ENCODE measurements at places on chromosomes 7 and 10.

GRCh38 chr10:80090121-80090520 is 11.7 kb downstream of the TMEM254 start:
- DNase-seq, result no peak

- no peak for DNase-seq
Observed at GRCh38 chr7:48962821-48963505, 38.6 kb downstream of the CDC14C start.

DNA sequence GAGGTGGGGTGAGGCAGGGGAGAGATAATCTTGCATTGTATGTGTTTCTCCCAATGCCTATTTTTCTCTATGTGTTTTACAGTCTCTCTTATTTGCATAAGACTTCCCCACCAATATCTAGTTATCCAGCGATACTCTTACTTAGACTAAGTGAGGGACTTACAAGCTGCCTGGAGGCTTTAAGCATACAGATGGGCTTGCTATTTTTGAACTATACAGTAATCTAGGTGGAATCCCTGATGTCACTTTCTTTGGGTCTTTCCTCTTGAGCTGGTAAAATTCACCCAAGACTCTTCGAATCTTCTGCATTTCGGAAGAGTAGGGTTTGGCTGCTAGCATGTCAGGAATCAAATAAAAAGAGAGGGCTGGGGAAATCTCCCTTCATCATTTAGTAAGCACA is 76.6 kb downstream of the NDUFB2 start:
- DNase-seq, result peak; percentile 3

DNA sequence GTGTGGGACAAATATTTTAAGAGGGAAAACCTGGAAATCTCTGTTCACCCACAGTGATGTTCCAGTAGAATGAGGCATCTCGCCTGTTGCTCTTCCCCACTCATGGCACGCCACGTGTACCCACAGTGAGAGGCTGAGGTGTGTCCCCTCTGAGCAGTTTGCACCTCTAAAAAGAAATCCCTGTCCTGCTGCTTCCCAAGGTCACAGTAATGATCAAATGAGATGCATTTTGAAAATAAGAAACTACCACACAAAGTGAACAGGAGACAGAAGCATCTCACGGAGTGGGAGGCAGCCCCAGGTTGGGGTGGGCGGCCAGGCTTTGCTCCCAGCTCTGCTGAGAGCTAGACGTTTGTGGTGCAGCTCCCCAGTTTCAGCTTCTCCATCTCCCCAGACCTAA is 12.4 kb upstream of the ZNF777 start:
- DNase-seq, result no peak

DNA sequence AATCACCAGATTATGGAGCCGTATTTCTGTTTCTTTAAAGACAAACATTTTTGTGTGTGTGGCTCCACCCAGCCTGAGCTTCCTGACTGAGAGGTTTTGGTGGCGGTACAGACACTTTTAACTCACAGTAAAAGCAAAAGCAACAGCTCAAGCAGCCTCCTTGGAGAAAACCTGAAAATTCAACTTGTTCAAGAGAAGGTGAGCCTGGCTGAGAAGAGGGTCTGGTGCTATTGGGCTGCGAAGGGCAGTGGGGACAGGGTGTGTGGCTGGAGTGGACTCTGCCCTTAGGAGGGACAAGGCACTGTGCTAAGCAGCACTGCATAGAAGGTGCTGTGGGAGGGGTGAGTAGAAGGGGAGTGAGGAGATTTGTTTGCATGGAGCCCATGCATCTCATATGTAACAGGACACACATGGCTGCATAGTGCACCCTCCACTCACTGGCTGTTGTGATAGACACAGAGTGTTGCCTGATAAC is at the start of gene GIMAP7:
Gene GIMAP7 (plus strand): TSS at position 125 of the 475 bp plus-strand sequence. CDS start 5,103 bp downstream, outside the sequence.
- no peak for DNase-seq

DNA sequence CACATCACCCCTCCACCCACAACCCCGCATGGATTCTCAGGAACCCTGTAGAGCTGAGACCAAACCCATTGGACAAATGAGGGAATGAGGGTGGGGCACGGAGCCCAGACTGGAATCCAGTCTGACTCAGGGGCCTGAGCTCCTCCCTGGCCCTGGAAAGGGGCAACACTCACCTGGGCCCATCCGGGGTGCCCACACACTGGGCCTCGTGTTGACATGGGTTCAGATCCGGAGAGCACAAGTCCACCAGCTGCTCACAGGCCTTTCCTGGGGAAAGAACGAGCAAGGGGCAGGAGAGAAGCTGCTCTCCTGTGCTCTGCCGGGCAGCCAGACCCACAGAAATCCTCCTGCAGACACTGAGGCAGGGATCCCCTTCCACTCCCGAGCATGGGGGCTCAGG is 172.2 kb downstream of the SLIT1 start:
- no peak for DNase-seq

DNA sequence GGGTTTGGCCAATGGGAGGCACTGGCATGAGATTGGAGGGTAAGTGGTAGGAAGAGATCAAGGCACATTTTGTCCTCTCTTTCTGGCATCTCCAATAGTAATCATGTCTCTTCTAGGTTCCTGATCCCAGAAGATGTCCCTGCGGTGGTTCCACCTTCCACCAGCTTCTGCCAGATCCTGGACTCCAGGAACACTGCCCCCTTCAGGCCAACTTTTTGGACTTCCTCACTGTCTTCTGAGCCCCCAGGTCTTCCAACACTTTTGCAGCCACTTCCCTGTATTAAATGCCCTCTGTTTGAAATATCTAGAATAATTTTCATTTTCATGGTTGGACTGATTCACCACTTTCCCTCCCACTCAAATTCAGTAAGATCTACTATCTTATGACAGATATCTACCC is 60.9 kb downstream of the BAMBI start:
- DNase-seq, result no peak

DNA sequence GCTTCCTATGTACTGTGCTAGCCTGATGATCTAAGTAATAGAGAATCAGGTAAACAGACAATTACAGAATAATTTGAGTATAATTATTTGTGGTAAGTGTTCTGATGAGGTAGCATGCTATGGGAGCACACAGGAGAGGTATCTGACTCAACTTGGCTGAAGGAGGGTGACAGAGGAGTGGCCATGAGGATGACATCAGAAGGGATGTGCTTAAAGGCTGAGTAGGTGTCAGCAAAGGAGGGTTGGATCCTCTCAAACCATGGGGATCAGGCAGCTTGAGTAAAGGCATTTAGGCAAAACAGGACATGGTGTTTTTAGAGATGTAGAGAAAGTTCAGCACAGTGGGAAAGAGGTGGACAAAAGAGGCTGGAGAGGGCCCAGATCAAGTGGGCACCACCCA is 29.0 kb downstream of the KLHDC10 start:
- DNase-seq, result no peak

DNA sequence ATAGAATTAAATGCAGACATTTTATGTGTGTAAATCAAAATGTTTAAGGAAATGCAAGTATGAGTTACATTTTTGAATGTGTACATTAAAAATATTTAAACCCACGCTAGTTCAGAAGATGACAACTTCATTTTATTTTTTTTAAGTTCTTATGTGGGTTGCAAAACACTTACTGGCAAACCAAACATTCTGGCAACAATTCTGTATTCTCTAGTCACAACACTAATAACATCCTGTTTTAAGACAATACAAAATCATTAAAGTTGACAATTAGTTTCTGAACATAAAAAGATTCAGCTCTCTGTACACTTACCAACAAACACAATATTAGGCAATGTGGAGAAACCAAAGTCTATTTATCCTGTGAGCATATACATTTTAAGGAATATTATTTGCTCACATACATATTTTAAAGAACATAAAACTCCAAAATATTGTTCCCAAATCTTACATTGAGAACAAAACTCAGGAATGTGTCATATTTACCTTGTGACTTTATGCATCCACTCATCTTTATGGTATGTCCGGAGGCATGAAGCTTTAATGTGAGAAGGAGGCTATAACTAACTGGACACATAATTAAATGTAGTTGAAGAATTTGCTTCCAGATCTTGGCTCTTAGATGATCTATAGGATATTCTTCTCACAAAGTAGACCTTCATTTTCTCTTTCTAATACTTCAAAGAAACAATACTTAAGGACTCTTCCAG is 134.7 kb downstream of the DGKB start:
- DNase-seq, result no peak

- peak; percentile 31 for DNase-seq
Observed at GRCh38 chr7:85829817-85830432, 643.1 kb upstream of the SEMA3D start.

- no peak for DNase-seq
Observed at GRCh38 chr10:79244068-79244442, 103.2 kb upstream of the PPIF start.

Measured in HFFc6 (cell line).